Activated T-cell treated with anti-CD3 and anti-CD28 coated beads for 1 hour (primary cell): ENCODE measurements at places on chromosomes 3 and 15.

DNA sequence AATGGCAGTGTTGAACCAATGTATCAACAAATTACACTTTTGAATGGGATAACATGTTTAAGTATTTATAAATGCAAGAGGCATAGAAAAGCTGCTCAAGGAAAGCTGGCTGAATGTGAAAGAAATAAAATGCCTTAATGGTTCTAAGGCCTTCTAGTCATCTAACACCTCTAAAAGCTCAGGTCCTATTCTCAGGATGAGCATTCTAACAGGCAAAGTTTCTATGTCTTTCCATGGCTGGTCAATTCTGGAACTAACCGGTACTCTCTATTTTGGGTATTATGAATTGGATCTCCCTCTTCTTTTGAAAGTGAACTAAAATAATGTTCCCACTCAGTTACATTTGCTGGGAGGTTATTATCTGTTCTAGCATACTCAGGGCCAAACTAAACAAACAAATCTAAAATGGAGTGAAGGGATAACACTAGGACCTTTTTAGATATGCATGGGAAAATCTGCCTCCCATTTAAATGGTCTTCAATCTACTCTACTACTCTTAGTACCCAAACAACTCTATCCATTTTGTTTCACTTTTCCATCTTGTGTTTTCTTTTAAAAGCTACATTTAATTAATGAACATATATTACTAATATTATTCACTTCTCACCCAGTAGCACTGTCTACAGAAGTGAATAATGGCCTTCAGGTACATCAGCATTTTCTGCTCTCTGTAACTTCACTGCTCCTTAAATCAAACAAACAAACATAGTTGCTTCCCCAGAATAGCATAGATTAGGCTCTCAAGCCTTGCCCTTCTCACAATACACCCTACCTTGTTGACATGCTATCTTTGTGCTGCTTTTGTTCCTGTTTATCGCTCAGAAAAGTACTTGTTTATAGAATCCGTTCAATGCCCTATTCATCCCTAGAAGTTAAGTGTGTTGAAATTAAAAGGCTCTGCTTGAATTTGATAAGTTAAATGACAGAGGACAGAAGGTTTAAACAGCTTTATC lies 46.4 kb downstream of the CBLB start:
- DNase-seq: no peak

GRCh38 chr15:31223478-31224350 lies 102.9 kb upstream of the KLF13 start:
- no peak for DNase-seq

- no peak for DNase-seq
Measured at GRCh38 chr3:175612487-175613196, 753.5 kb downstream of the NAALADL2 start.

GRCh38 chr15:44918136-44918535 lies 38.4 kb upstream of the TERB2 start:
- no peak for DNase-seq

GRCh38 chr15:93080451-93080850 lies 8.6 kb downstream of the RGMA start:
- no peak for DNase-seq

- DNase-seq: no peak
Measured at GRCh38 chr3:155317211-155317610, 23.7 kb upstream of the STRIT1 start.

- DNase-seq: no peak
Measured at GRCh38 chr3:49998326-49998725, 58.4 kb downstream of the RBM6 start.

DNA sequence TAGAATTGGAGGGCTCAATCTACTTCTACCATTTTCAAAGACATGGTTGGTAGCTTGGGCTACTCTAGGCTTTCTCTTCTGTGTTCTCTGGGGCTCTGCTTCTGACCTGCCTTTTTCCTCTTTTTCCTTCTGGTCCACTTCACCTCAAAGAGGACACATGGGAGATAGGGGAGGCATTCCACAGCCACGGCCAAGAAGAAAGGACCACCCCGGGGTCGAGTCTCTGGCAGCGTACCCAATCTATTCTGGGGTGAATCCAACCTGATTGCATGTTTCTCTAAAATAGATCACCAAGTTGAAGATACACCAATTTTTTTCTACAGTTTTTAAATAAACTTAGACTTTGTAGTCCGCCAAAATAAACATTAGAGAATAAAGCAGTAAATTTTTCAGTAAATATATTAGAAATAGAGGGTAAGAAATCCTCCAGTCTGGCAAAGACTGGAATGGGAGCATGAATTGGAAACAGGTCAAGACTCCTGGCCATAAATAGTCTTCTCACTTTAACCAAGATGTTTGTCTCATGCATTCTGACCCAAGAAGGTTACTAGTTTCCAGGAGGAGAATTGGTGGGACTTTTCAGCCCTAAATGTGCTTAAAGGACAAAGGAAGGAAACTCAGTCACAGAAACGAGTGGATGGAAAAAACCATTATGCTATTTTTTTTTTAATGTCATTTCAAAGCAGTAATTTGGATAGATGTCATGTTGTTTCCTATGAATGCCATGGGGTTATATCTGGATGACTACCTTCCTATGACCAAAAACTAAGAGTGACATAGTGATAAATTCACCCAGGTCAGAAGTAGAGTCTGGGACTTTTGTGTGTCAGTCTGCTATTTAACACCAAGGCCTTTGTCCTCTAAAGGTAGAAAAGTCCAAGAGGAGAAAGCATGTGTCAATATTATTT lies 71.3 kb upstream of the PHLDB2 start:
- DNase-seq: no peak

DNA sequence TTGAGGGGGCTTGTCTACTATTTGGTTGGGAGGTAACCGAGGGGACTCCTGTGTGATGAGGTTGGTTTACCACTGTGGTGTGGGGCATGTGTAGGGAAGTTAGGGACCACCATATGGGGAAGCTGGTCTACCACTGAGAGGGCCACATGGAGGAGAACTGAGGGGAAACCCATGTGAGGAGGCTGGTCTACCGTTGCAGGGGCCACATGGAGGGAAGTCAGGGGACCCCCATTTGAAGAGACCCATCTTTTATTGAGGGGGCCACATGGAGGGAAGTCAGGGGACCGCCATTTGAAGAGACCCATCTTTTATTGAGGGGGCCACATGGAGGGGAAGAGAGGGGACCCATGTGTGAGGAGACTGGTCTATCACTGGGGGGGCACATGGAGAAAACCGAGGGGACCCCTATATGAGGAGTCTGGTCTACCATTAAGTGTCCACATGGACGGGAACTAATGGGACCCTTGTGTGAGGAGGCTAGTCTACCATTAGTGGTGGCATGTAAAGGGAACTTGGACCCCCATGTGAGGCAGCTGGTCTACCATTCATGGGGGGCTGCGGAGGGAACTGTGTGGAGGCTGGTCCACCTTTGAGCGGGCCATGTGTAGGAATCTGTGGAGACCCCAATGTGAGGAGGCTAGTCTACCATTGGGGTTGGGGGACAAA lies 165.5 kb downstream of the FBLN2 start:
- no peak for DNase-seq

DNA sequence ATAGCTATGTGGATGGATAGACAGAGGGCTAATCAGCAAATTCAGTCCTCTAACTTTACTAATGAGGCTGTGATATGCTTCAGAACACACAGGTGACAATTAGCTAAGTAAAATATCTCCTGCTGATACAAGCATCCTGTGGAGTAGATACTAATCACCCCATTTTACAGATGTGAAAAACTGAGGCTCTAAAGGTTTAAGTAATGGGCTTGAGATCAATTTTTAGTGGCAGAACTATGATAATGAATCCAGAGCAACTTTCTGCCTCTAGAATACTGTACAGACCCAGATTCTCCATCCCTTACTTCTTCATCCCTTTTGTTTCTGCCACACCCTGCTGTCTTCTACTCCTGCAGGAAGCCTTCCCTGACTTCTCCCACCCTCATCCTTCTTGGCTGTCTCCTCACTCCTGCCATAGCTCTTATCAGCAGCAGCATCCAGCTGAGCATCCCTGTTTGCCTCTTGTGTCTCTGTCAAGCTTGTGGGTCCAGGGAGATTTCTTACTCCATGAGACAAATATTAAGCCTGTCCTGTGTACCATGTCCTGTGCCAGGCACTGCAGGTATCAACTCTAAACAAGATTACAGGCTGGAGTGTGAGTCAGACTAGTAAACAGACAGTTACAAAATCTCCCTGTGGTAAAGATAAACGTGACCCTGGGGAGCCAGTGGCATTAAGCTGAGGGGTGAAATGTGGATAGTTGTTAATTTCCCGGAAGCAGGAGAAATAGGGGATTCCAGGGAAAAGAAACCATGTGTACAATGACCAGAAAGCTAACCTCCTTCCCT lies 39.2 kb downstream of the SLC6A11 start:
- DNase-seq: no peak

GRCh38 chr3:55534876-55535275 lies 47.8 kb upstream of the WNT5A start:
- DNase-seq: no peak

DNA sequence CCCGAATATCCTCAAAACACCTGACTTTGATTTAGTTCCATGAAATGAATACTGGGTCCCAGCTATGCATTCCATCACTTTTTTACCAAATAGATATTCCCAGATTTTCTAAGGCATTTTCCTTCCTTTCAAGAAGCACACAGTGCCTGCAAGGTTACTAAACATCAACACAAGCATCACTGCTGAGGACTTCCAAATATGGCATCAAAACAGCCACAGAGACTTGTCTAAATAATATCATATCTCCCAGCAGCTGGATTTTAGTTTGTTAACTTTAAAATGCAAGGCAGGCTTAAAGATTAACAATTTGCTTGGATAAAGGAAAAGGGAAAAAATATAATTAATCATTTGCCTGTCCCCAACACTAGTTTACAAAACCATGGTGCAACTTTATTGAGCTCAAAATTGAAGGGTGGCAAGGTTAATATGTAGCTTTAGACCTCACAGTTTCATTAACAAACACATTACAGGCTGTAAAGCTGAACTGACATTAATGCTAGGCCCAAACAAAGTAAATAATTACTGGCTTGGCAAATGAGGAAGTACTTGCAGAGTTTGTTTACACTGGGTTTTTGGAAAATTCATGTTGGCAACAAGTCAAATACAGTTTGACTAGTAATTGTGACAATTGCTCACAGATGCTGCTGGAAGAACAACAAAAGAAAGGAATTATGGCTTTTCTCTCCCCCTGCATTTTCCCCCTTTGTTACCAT lies 401.7 kb upstream of the CDIN1 start:
- DNase-seq: no peak

DNA sequence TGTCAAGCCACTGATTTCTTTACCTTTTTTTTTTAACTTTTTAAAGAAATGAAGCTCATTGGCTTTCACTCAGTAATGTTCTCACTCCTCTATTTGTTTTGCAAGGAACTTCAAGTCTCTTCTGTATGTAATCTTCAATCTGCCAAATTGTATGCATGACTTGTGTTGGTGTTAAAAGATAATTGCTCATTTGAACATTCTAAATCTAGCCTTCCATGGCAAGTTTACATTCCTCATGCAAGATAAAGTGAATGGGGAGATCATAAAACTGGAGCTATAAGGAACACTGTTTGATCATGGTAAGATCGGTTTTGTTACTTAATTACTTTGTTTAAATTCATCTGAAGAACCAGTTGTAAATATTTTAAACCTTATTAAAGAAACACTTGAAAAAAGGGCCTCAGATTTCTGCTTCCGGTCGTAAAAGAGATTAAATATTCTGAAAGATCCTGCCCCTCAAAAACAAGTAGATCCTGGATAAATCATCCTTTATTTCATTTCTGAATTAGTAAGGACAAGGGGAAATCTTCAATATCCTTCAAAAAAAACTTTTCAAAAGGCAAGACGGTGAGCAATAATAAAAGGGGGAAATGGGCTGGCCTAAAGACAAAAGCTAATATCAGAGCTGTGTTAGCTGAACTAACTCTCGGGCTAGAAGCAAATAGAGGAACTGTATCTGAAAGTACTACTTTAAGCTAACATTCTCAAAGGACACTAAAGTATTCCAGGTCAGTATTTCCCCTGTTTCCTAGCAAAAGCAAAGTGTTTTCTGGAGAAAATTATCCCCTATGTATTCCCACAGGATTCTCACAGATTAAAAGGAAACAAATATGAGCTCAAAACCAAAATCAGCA lies 107.0 kb upstream of the ATP11B start:
- no peak for DNase-seq

DNA sequence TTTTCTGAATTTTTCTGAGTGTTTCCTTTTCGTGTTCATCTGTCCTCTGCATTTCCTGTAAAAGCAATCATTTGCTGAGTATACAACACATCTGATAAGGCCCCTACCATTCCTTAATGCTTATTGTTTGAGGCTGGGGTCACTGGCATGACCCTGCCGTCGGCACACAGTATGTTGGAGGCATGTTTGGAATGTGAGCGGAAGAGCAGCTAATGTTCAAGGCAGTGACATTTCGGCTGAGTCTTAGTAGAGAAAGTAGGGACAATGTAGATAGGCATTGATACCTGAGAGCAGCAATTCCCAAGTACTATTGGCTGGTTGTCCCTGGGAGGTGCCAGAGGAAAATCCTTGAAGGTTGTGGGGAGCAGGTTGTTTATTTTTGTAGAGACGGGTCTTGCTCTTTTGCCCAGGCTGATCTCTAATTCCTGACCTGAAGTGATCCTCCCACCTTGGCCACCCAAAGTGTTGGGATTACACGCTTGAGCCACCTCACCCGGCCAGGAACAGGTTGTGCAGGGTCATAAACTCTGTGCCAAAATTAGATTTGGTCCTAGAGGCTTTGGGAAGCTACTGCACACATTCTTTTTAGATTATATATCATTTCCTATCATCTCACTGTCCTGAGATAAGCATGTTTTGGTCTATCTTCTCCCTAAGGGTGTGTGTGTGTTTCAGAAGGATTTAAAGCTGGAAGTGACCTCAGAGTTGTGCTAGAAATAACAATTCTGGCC lies 13.5 kb downstream of the PTPN23 start:
- no peak for DNase-seq

DNA sequence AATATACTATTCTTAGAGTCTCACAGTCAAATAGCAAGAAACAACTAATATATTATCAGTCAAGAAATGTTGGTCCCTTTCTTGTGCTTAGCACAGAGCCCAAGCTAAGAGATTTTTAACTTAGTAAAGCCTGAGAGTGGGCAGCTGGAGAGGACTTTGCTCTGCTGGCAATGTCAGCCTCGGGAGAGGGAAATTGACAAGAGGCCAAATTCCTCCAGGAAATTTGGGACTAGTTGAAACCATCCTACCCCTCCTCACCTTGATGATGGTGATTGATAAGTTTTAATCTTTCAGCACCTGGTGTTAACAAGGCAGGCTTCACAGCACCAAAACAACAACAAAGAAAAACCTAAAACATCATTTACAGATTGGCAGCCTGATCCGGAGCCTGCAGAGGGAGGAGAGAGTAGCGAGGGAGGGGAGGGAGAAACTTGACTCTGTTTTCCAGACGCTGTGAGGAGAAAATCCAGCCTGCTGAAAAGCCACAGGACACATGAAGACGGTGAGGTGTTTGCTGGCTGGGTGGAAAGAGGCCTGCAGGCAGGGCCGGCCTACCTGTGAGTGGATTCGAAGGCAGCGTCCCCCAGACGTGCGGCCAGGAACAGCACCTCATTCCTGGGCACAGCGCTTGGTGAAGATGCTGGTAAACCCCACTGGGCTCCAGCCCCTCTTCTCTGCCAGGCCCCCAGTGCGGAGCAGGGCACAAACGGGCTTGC lies 150.9 kb downstream of the LRRC28 start:
- no peak for DNase-seq
